GM12878 (cell line): ENCODE measurements at places on chromosomes 16 and 17. TPM values are rescaled to one million over a fixed set of nuclear protein-coding genes. Genes with fewer than 3 reads are reported as not detected.
A peak's percentile ranks its signal among the peaks of the same experiment; 100 is the strongest.

CARHSP1 gene
- total RNA-seq, result 61.3 and 68.6 TPM in 2 replicates

HOXB8 gene
- 0.21 TPM in 1 of 2 replicates, not detected in the other for total RNA-seq

- no peak for DNase-seq
- H3K36me3 ChIP-seq, result no peaks in the 10 kb centered on the region
- H3K4me1 ChIP-seq, result no peaks in the 10 kb centered on the region
- H3K4me3 ChIP-seq, result no peak overlapping the region
- no peaks in the 10 kb centered on the region for H3K27me3 ChIP-seq
- H3K27ac ChIP-seq, result no peak overlapping the region
Observed at GRCh38 chr17:28256370-28256769, 62.6 kb upstream of the TMEM97 start.

GRCh38 chr16:84032458-84033178 lies 10.0 kb downstream of the SLC38A8 start:
- H3K36me3 ChIP-seq, result no peaks in the 10 kb centered on the region
- H3K4me1 ChIP-seq, result no peaks in the 10 kb centered on the region
- no peak for DNase-seq
- H3K4me3 ChIP-seq, result no peak overlapping the region

GRCh38 chr17:75754378-75755204 lies 10.4 kb downstream of the GALK1 start:
- no peak overlapping the region for H3K4me3 ChIP-seq
- peaks cover 10% of the 10 kb centered on the region for H3K4me1 ChIP-seq
- H3K36me3 ChIP-seq, result no peaks in the 10 kb centered on the region
- H3K27me3 ChIP-seq, result no peaks in the 10 kb centered on the region
- no peak overlapping the region for H3K27ac ChIP-seq

GRCh38 chr16:57374067-57374534 lies 1.8 kb downstream of the CX3CL1 start:
- no peak overlapping the region for H3K4me3 ChIP-seq
- no peaks in the 10 kb centered on the region for H3K36me3 ChIP-seq
- peaks cover 27% of the 10 kb centered on the region for H3K4me1 ChIP-seq
- DNase-seq, result no peak
- H3K27ac ChIP-seq, result no peak overlapping the region
- no peaks in the 10 kb centered on the region for H3K27me3 ChIP-seq

DNA sequence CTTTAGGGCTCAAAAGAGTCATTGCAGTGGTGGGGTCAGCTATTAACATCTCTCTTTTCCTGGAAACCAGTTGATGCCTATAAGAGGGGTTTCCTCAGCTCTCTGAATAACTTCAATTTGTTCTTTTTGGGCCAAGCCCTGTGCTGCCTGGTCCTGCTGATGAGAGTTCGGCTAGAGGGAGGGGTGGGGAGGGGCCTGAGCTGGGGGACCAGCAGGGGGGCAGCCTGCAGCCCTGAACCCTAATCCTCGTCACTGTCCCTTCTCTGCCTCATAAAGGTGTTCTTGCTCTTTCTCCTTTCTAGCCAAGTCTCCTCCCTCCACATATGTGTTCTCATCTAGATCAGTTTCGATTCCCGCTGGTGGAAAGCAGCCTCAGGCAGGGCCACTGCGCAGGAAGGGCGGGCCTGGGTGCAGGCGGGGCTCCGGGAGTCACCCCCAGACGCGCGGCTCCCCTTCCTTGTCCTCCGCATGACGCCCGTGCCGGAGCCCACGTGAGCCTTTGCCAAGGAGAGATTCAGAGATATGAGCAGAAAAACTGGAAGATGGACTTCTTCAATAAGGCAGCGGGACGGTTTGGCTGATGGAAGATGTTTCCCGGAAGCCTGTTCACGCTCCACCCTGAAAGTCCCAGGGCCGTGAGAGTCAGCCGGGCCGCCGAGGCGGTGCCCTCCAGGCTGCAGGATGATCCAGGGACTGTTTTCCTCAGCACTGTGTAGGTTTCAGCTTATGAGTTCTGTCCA lies 15.0 kb upstream of the RHOT1 start:
- peaks cover 3% of the 10 kb centered on the region; the same call in 1 of the 2 replicates for H3K36me3 ChIP-seq
- peak overlapping the region; percentile 95 for H3K27ac ChIP-seq
- peak overlapping the region; percentile 80 for H3K4me3 ChIP-seq
- peak; percentile 69 for DNase-seq
- H3K4me1 ChIP-seq, result peaks cover 7% of the 10 kb centered on the region; the same call in 1 of the 2 replicates

GRCh38 chr17:59964482-59965328 lies at the start of gene RNFT1:
RNFT1 (minus strand) TSS chr17:59964740; CDS start chr17:59964663, 77 bp downstream.
- peak within 1 kb of the TSS; percentile 74 for H3K4me3 ChIP-seq
- no peaks in the 10 kb centered on the region for H3K27me3 ChIP-seq
- H3K27ac ChIP-seq, result peak within 1 kb of the TSS; percentile 67
- H3K36me3 ChIP-seq, result no peaks in the 10 kb centered on the region
- peaks cover 5% of the 10 kb centered on the region; the same call in 1 of the 2 replicates for H3K4me1 ChIP-seq

GRCh38 chr16:50407351-50407750 lies 38.6 kb upstream of the BRD7 start:
- DNase-seq, result no peak
- H3K27ac ChIP-seq, result no peak overlapping the region
- H3K36me3 ChIP-seq, result no peaks in the 10 kb centered on the region
